Amniotic epithelial cell (primary cell): ENCODE measurements at places on chromosomes 2 and 18.

- DNase-seq, result no peak
Measured at GRCh38 chr2:7670905-7671641, 753.9 kb downstream of the RNF144A start.

DNA sequence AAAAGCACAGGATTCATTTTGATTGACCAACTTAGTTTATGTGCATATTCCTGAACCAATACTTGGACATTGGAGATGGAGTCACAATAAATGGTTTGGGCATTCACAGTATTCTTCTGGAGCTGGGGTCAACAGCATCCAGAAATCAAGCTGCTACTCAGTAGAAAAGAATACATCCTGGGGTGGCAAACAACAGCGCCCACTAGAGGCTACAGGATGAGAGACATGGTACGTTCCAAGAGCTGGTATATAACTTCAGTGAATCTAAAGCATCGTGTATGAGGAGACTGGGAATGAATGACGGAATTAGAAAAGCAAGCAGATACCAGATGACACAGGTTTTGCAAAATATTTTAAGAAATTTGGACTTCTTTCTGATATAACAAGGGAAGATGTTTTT lies 142.9 kb upstream of the FIGN start:
- peak; percentile 44 for DNase-seq

DNA sequence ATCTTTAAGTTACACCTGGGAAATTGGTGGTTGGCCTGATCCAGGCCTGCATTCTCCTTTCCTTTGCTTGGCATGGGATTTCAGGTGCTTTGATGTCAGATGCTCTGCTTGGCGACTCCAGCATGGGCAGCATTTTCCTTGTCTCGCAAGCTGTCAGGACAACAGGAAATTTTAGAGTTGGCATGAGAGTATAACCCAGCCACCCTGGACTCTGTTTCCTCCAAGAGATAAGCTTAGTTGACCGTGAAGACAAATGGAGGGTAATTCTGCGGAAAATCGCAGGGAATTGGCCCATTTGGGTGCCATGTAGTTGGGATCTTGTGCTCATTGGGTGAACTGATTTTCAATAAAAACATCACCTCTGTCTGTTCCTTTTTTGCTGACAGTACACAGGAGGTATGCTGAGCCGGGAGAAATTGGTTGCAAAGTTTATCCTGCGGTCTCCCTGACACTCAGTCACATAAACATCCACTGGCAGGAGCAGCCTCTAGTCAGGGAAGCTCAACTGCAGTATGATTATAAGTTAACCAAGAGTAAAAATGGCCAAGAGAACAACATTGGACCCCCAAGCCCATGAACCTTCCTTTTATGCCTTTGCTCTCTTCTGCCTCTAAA lies 409.9 kb downstream of the SETBP1 start:
- no peak for DNase-seq

GRCh38 chr2:57177176-57177575 lies 869.4 kb upstream of the VRK2 start:
- peak; percentile 42 for DNase-seq

GRCh38 chr2:180033993-180034894 lies 27.1 kb upstream of the CWC22 start:
- peak; percentile 57 for DNase-seq

GRCh38 chr18:8839281-8839680 lies 133.9 kb downstream of the MTCL1 start:
- DNase-seq, result no peak

DNA sequence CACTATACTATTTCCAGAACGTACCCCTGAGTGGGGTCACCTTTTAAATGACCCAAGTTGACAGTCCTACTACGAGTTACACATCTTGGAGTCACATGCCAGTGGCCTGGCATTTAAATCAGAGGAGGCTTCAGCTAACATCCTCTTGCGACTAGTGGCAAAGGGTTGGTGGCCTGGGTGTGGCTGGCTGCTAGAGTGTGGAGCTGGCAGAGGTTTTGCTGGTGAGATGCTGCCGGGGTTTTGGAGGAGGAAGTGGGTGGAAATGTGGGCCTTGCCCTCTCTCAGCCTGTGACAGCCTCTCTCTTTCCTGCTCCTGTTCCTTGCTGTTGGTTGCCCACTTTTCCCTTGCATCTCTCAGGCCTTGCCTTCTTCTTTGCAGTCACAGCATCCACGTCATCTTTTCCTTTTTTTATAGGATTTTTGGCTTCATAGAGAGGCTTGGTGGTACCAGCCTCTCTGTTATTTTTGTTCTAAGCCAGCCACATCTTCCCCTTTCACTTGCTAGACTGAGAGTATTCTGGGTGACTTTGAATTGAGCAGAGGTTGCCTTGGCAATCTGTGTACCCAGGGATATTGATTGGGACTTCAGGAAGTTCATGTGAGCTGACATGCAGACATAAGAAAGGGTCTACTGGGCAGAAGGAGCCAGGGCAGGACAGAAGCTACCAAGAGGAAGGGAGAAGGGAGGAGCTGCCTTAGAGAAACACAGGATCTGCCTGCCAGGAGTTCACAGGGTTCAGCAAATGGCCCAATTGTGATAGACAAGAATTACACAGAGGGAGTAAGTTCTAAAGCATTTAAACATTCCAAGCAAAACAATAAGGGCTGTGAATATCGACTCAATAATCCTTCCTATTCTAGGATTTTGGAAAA lies 55.4 kb downstream of the CDC42EP3 start:
- no peak for DNase-seq

GRCh38 chr18:44741085-44741484 lies 60.4 kb downstream of the SETBP1 start:
- no peak for DNase-seq

GRCh38 chr18:60892441-60892840 lies 440.8 kb upstream of the CDH20 start:
- peak; percentile 27 for DNase-seq

DNA sequence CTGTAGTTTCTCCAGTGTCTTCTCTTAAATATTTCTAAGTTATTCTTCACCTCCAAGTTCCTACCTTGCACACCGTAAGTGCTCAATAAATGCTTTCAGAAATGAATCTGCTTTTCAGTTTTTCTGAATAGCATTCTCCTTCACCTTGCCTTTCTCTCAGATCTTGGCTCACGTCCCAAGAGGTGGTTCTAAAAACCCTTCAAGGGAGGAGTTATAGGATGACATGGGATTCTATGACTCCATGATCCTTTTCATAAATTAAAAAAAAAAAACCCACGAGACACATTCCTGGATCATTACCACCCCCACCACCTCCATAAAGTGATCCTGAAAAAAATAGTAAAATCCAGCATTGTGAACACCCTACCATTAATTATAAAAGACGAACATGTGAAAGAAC lies 11.7 kb downstream of the KCTD1 start:
- DNase-seq, result no peak

GRCh38 chr2:82591718-82592117 lies 1867.4 kb downstream of the SUCLG1 start:
- no peak for DNase-seq

DNA sequence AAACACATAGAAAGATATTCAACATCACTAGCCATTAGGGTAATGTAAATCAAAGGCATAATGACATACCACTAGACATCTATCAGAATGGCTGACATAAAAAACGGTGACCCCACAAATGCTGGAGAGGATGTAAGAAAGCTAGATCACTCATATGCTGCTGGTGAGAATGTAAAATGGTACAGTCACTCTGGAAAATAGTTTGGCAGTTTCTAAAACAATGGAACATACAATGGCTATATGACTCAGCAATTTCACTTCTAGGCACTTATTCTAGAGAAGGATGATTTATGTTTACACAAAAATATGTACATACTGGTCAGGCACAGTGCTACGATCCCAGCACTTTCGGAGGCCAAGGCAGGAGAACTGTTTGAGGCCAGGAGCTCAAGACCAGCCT lies 87.3 kb downstream of the COLEC12 start:
- peak; percentile 19 for DNase-seq

- no peak for DNase-seq
Measured at GRCh38 chr2:201901786-201902185, 95.4 kb downstream of the CDK15 start.

DNA sequence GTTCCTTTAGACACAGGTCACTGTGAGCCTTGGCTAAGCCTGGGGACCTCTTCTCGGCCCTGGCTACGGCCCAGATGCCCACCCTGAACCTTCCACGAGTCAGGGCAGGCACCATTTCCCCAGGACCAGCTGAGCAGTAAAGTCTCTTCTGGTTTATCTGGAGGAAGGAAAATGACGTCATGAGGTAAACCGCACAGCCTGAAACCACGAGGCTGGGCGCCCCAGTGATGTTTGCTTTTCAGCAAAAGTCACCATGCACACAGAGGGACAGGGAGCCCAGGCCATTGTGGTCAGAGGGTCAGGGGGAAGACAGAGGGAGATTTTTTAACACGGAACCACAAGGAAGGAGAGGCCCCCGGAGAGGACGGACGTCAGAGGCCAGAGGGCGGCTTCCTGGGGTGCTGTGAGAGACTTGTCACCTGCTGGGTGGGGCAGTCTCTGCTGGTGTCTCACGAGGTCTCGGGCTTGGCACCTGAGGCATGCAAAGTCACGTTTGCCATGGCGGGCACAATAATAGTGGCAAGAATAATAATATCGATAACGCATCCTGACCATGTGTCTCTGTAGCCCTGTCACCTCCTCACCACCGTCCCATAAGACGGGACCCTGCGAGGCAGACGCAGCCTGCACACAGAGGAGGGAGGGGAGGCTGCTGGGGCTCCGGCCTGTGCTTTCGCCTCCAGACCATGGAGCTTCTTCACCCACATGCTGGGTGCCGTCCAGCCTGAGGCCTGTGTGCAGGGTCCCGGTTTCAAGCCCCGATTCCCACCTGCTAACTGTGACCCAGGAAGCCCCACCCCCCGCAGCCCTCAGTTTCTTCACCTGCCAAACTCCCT lies 33.2 kb upstream of the FOSL2 start:
- peak; percentile 74 for DNase-seq

DNA sequence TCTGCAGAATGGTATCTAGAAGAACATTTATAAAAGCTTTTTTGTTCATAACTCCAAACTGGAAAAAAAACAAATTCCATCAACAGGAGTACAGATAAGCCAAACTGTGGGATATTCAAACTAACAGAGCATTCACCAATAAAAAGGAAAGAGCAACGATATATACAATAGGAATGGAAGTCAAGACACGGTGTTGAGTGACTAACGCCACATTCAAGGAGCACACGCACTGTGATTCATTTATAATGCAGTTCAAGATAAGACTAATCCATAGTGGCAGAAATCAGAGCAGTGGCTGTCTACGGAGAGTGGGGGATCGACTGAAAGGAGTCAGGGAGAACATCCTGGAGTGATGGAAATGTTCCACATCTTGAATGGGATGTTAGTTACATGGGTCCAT lies 70.7 kb downstream of the CABYR start:
- peak; percentile 40 for DNase-seq

DNA sequence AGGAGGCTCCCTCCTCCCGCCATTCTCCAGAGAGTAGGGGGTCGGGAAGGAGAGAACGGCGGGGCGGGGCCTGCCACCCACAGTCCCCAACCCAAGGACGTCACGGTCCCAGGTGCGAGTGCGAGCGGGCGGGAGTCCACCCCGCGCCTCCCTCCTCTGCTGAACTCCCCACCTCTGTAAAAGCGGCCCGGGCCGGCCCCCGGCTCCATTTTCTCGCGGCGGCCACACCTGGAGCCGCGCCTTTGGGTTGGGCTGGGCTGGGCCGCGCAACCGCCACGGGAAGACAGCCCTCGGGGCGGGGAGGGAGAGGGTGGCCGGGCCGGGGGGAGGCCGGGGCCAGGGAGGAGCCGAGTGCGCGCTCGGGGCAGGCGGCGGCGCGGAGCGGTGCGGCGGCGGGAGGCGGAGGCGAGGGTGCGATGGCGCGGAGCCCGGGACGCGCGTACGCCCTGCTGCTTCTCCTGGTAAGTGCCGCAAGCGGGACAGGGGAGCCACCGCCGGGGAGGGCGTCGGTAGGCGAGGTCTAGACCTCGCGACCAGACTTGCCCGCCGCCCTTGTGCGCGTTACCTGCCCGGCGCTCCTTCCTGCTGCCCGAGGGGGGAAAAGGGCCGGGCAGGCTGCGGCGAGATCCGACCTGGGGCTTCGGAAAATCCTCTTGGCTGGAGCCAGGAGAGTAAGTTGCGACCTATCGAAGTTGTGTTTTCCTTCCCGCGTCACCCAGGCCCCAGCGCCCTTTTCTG lies at the start of gene DSG2:
DSG2 (plus strand) TSS at position 342 of the 738 bp plus-strand sequence; CDS start at position 417, 75 bp downstream.
- DNase-seq, result peak; percentile 25

- peak; percentile 43 for DNase-seq
Measured at GRCh38 chr2:179701524-179702110, 159.8 kb downstream of the ZNF385B start.

- peak; percentile 73 for DNase-seq
Measured at GRCh38 chr18:7221424-7222155, 9.3 kb upstream of the LRRC30 start.

- no peak for DNase-seq
Measured at GRCh38 chr2:62303788-62304187, 107.9 kb downstream of the B3GNT2 start.

DNA sequence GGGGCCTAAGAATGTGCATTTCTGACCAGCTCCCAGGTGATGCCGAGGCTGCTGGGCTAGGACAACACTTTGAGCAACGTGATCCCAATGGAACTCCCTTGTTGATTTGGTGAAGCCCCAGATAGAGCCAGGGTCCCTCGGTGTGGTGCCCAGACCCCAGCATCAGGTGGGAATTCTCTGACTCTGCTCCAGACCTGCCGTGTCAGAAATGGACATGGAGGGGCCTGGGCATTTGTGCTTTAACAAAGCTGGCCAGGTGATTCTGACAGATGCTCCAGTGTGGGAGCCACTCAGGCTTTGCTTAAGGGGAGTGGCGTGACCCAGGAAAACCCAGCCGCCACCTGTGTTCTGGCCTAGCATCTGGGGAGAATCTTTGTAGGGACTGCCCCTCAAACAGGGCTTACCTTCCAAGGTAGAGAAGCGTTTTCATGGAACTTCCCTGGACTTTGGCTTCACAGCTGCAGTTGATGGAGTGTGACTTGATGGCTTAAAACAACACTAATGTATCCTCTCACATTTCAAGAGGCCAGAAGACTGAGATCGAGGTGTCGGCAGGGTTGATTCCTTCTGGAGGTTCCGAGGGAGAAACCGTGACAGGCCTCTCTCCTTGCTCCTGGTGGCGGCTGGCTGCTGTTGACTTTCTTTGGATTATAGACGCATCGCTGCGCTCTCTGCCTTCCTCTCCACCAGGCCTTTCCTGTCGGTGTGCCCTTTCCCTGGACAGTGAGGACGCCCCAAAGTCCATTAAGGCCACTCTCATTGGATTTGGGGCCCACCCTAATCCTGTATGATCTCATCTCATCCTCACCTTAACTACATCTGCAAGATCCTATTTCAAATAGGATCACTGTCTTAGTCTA lies 57.0 kb upstream of the HDAC4 start:
- no peak for DNase-seq

GRCh38 chr18:76385681-76385975 lies 109.4 kb downstream of the ZNF516 start:
- DNase-seq, result no peak
